ENCODE measurements at places on chromosomes 5 and 9.

- DNase-seq = no peak
Measured at GRCh38 chr5:160020964-160021363, 12.0 kb downstream of the TTC1 start.

DNA sequence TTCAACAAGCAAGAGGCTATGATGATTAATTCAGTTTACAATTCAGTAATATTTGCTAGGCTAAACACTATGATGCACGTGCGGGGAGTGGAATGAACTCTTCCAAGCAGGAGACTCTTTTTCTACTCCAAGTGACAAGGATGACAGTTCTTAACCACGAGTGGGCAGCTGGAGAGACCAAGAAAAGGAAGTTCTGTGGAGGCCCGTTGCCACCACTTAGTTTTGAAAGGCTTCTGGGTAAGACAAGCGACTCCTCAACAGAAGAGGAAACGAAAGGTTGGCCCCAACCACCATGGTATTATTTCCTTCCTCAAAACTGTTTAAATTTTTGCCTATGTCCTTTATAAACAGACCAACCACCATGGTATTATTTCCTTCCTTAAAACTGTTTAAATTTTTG, 2.8 kb downstream of the DCAF12 start:
- no peak for DNase-seq

DNA sequence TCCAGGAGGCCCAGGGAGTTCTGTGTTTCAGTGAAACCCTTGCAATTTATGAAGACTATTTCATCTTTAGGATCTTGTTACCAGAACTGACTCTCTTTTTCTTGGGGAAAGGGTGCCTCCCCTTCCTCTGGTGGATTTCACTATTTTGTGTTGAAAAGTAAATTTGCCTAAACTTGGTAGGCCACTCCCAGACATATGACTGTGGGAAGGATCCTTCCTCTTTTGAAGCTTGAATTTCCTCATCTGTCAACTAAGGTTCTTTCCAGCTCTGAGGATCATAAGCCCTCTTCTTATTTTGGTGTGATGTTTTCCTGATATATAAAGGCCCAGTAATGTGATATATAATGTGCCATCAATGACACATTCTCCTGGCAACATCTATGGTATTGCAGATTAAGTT, 59.1 kb upstream of the ZFAND5 start:
- no peak for DNase-seq

DNA sequence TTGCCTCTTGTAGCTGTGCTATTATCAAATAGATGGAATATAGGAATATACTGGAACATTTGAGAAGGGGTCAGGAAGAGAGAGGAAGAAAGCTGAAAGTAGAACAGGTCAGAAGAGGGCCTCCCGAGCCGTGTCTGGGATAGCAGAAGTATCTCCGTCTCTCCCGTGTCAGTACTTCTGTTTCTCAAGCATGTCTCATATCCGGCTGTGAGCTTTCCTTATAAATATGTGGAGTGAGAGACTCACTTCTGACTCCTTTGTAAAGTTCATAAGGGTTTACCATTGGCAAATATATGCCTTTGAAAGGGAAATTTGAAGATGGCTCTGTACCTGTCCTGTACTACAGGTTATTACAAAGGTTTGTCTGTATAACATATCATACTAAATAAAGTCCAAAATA, 50.3 kb downstream of the MOCS2 start:
- DNase-seq = no peak

DNA sequence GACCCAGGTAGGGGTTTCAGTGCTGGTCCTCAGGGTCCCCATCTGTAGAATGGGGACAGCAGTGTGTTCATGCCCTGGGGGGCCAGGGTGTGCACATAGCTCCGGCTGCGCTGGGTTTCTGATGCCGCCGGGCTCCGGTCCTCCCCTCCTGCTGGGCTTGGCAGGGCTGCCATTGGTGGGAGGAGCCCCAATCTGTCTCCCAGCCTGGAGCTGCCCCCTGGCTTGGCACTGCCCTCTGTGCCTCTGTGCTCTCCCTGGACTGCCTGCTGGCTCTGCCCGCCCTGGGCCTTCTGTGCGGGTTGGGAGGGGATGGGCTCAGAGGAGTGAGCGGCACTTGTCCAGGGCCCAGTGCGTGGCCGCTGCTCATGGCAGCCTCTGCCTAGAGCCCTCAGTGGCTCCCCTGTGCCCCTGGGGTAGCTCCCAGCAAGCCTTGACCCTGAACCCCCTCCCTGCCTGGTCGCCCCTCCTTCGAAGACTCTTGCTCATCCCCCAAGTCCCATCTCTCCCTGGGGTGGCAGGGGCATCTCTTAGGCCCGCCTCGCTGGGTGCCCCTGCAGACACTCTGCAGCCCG, 35.7 kb downstream of the RXRA start:
- DNase-seq = no peak

DNA sequence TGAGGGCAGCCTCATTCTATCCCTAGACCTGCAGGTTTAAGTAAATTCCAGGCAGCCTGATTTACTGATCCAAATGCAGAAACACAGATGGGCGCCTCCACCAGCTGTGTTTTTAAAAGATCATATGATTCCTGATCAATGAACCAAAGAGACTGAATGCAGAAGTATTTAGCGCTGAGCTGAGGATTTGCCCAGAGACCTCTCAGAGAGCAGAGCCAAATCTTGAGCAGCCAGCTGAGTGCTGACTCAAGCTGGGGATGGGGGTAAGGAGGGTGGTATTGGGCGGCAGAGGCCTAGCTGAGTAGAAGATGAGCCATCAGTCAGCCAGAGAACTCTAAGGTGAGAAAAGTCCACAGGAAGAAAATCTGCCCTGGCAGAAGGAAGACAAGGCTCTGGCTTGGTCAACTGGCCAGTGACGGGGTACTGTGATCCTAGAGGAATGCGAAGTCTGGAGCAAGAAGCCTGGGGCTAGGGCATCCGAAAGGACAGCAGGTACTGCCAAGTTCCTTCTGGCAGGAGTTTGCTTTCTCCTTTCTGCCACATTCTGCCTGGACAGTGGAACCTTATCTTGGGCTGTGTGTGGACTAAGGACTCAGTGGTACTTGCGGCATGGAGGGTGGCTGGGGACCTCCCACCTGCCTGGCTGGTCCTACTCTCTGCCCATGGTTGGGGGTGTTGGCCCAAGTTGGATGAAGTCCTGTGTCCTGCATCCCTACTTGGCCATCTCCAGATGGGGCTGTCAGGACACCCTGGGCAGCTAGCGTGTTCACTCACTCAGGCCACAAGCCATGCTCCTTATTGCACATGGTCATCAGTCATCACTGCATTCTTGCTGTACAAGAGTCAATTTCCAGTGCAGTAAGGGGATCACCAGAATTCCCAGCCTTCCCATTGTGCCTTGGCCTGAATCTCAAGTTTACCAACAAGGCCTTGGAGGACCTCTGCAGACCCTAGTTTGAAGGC, 34.5 kb upstream of the CDKN2AIPNL start:
- DNase-seq = no peak

DNA sequence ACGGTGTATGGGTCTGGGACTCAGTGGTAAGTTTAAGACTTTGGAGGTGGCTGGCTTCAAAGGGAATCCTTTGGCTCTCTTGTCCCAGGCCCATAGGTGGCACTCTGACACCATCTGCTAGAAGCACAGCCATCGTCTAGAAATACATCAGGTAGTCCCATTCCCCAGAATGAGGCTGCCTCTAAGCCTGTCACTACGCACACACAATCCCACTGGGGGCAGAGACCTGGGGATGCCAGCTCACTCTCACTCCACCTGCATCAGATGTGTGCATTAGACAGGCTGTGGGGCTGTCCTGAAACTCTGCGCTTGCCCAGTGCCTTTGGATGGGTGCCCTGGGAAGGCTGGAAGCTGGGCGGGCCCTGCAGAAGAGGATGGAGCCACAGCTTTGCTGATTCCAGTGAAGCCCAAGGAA, 127.5 kb upstream of the PANK3 start:
- peak; percentile 53 for DNase-seq

GRCh38 chr9:137432687-137433348, 8.3 kb downstream of the ENTPD8 start:
- DNase-seq = no peak
